Activated CD4-positive, alpha-beta T cell treated with anti-CD3 and anti-CD28 coated beads, Interleukin-2, amount 10 ng/mL, durations not matched to agents 7 days and 5 days (primary cell): ENCODE measurements at places on chromosomes 6 and 20. TPM values are rescaled to one million over a fixed set of nuclear protein-coding genes. Genes with fewer than 3 reads are reported as not detected.

VSTM2L gene
- not detected for total RNA-seq

EMILIN3 gene
- not detected for total RNA-seq

GNAS-AS1 gene
- total RNA-seq: 0.96 TPM

DUSP15 gene
- not detected for total RNA-seq

SLC32A1 gene
- total RNA-seq: not detected

CST11 gene
- total RNA-seq: not detected

FERMT1 gene
- not detected for total RNA-seq

PROKR2 gene
- not detected for total RNA-seq

OR2H2 gene
- not detected for total RNA-seq

- no peaks in the 10 kb centered on the region for H3K36me3 ChIP-seq
- H3K4me1 ChIP-seq: no peaks in the 10 kb centered on the region
- H3K27me3 ChIP-seq: no peaks in the 10 kb centered on the region
Measured at GRCh38 chr6:9200712-9201111, 765.4 kb upstream of the SLC35B3 start.

DNA sequence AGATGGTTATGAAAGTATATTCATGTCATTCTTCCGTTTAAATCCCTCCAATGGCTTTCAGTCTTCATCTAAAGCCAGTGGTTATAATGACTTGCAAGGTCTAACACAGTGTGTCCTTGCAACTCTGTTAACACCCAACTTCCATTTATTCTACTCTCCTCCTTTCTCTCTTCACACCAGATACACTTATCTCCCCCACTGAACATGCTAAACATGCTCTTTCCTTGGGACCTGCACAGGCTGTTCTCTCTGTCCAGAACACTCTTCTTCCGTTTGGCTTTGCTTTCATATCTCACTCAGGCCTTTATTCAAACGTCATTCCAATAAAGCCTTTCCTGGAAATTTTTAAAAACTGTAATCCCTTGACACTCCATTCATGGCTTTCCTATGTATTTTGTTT lies 91.5 kb downstream of the EPHA7 start:
- no peak overlapping the region for H3K27ac ChIP-seq
- no peaks in the 10 kb centered on the region for H3K36me3 ChIP-seq
- H3K27me3 ChIP-seq: no peaks in the 10 kb centered on the region
- no peaks in the 10 kb centered on the region for H3K4me1 ChIP-seq

- no peak overlapping the region for H3K4me3 ChIP-seq
- H3K36me3 ChIP-seq: no peaks in the 10 kb centered on the region
- H3K27me3 ChIP-seq: peaks cover 18% of the 10 kb centered on the region
- H3K4me1 ChIP-seq: no peaks in the 10 kb centered on the region
- no peak overlapping the region for H3K27ac ChIP-seq
Measured at GRCh38 chr20:23179766-23180403, 93.8 kb upstream of the CD93 start.

DNA sequence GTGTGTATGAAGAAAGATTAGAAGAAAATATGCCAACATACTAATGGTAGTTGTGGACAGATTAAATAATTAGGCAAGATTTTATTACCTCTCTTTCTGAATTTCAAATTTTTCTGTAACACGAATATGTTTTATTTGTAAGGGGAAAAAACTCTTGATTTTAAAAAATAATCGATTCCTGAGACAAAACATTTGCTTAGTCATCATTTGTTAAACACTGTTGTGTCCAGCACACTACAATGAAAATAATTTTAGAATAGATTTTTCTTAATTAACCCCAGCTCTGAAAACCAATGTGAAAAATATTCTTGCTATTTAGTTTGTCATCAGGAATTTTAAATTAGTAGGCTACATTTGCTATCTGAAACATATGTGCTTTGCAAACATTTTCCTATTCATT lies 253.0 kb downstream of the TRDN start:
- no peak overlapping the region for H3K4me3 ChIP-seq
- no peaks in the 10 kb centered on the region for H3K36me3 ChIP-seq
- no peak for DNase-seq
- no peaks in the 10 kb centered on the region for H3K4me1 ChIP-seq
- no peak overlapping the region for H3K27ac ChIP-seq
- H3K27me3 ChIP-seq: no peaks in the 10 kb centered on the region

DNA sequence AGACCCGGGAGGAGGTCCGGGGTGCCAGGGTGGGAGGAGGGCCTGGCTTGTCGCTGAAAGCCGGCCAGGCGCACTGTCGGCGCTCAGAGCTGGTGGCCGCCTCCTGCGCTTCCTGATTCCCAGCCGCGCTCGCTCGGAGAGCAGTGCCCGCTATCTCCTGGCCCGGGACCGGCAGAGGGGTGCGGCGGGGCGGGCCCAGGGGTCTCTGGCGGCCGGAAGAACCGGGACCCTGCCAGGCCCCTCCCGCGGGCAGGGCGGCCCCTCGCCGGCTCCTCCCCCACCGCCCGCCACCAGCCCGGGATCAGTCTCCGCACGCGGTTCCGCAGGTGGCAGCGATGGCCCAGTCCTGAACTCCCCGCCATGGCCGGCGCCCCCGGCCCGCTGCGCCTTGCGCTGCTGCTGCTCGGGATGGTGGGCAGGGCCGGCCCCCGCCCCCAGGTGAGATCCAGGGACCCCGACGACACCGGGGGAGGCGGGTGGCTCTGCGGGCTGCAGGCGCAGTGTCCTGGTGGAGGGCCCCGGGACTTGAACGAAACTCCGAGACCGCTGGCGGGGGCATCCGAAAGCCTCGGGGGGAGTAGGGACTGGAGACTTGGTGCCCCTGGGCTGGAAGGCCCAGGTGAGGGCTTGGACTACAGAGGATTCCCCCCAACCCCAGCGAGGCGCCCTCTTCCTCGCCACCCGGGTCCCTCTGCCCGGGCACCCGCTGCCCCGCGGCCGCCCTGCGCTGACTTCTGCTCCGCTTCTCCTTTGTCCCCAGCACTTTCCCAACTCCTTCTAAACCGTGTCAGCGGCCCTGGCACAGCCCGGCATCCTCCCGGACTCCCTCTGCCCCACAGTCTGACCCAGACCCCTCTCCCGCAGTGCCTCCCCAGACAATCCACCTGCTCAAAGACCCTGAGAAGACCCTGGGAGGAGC lies at the start of gene GLP1R:
GLP1R (plus strand) TSS at position 301 of the 919 bp plus-strand sequence; CDS start at position 361, 60 bp downstream.
- peak within 1 kb of the TSS; percentile 25 for H3K4me3 ChIP-seq
- peaks cover 38% of the 10 kb centered on the region for H3K27me3 ChIP-seq

DNA sequence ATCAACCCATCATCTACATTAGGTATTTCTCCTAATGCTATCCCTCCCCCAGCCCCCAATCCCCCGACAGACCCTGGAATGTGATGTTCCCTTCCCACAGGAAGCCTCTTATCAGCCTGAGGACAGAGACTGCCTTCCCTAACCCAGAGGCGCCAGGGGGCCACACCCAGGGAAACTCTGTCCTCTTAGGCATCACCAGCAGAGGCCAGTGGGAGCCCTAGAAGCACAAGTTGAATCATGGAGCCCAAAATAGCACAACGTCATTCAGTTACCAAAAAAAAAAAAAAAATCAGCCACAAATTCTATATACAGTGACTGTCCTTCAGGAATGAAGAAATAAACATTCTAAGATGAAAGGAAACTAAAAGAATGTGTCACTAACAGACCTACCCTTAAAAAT lies 625.7 kb downstream of the TFAP2A start:
- no peak for DNase-seq
- H3K4me1 ChIP-seq: no peaks in the 10 kb centered on the region
- no peaks in the 10 kb centered on the region for H3K27me3 ChIP-seq
- H3K27ac ChIP-seq: no peak overlapping the region
- no peak overlapping the region for H3K4me3 ChIP-seq
- no peaks in the 10 kb centered on the region for H3K36me3 ChIP-seq

DNA sequence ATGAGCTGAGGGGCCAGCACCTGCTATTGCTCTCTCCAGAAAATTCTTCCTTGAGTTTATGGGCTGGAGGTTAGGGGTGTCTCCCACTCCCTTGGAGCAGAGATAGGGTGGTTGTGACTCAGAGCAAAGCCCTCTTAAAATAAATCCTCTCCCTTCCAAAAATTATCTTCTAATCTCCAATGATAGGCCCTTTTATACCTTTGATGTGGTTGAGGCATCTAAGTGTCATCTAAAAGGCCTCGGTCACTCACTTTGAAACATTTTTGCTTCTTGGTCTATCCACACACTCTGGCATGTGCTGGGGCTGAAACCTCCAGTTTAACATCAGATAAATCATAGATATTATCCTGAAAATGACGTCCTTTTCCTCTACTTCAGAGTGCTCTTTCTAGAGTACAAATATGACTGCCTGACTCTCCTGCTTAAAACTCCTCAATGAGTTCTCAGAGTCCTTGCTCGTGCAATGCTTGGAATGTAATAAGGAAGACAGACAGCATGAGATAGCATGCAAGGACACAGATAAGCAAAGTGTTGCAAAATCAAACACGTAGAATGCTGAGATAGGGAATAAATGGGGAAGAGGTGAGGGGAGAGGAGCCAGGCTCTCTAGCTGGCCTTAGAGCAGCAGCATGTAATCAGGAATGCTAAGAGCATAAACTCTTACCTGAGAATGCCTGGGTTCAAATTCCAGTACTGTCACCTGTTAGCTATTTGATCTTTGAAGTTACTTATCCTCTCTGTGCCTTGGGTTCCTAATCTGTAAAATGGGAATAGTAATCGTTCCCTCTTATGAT lies 374.1 kb upstream of the CITED2 start:
- no peak for DNase-seq
- H3K27ac ChIP-seq: no peak overlapping the region
- no peaks in the 10 kb centered on the region for H3K36me3 ChIP-seq
- H3K27me3 ChIP-seq: peaks cover 7% of the 10 kb centered on the region
- H3K4me3 ChIP-seq: no peak overlapping the region

- DNase-seq: no peak
- H3K27ac ChIP-seq: no peak overlapping the region
- H3K4me3 ChIP-seq: no peak overlapping the region
- H3K4me1 ChIP-seq: peaks cover 6% of the 10 kb centered on the region
- no peaks in the 10 kb centered on the region for H3K36me3 ChIP-seq
Measured at GRCh38 chr20:2767768-2768631, 32.4 kb downstream of the CPXM1 start.

GRCh38 chr6:166558156-166559005 lies 28.1 kb downstream of the RAMACL start:
- H3K4me1 ChIP-seq: peaks cover 7% of the 10 kb centered on the region
- peaks cover 2% of the 10 kb centered on the region for H3K36me3 ChIP-seq
- H3K4me3 ChIP-seq: no peak overlapping the region
- no peaks in the 10 kb centered on the region for H3K27me3 ChIP-seq

GRCh38 chr6:18264219-18264922 lies at the start of gene DEK:
DEK (minus strand) TSS chr6:18264530; CDS start chr6:18263987, 543 bp downstream.
- H3K27me3 ChIP-seq: no peaks in the 10 kb centered on the region
- peaks cover 52% of the 10 kb centered on the region for H3K36me3 ChIP-seq
- peak; percentile 87 for DNase-seq
- H3K4me3 ChIP-seq: peak within 1 kb of the TSS; percentile 89
- H3K4me1 ChIP-seq: peaks cover 47% of the 10 kb centered on the region

DNA sequence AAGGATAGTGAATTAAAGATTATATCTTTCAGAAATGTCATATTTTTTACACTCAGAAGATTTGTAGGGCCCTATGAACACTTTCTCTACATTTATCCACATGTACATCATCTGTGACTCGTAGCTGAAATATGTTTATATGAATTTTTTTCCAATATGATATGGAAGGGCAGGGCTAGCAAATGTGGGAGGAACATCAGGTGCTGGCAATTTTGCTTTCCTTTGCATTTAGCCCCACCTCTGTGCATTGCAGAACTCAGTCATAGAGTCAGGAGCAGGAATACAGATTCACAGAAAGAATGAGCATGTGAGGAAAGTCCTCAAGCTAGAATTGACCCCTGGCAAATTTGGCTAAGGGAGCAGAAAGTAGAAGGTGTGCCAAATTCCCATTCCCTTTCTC lies 129.9 kb downstream of the CRYBG1 start:
- H3K27ac ChIP-seq: no peak overlapping the region
- DNase-seq: no peak
- no peaks in the 10 kb centered on the region for H3K36me3 ChIP-seq

DNA sequence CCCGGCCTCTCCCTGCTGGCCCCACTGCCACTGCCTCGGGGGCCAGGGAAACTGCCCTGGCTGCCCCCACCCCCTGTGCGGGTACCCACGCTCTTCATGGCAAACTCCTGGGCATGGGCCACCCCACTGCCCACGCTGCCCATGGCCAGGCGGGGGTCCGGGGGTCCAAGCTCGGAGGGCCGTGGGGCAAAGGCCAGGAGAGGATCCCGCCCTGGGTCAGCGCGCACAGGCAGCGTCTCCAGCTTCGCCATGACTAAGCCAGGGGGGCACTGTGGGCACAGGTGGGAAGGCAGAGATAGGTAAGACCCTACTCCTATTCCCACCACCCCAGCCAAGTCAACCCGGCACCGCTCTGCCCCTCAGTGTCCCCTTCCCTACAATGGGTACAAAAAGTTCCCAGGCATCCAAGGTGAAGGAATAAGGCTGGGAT lies 6.4 kb downstream of the LZTS3 start:
- no peak overlapping the region for H3K27ac ChIP-seq
- no peak for DNase-seq

DNA sequence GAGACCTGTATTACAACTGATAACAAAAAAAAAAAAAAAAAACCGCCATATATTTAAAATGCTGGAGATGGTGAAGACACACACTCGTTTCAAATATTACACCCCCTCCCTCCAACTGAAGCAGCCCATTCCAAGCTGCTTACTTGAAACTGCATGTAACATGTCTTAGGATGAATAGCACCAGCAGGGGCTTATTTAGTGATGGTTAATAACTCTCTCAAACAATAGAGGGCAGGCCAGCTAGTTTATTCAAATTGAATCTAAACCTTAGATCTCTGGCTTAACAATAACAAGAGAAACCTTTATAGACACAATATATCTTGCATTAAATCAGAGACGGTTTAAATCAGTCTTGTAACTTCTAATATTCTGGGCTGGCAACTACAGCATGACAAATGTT lies 9.3 kb upstream of the JPH2 start:
- no peak overlapping the region for H3K27ac ChIP-seq
- DNase-seq: no peak
- peaks cover 32% of the 10 kb centered on the region for H3K4me1 ChIP-seq
- peaks cover 44% of the 10 kb centered on the region for H3K36me3 ChIP-seq
- H3K4me3 ChIP-seq: no peak overlapping the region

GRCh38 chr20:38065764-38066375 lies 32.3 kb downstream of the RPRD1B start:
- H3K27ac ChIP-seq: no peak overlapping the region
- no peak for DNase-seq
- peaks cover 48% of the 10 kb centered on the region for H3K36me3 ChIP-seq
- no peak overlapping the region for H3K4me3 ChIP-seq

DNA sequence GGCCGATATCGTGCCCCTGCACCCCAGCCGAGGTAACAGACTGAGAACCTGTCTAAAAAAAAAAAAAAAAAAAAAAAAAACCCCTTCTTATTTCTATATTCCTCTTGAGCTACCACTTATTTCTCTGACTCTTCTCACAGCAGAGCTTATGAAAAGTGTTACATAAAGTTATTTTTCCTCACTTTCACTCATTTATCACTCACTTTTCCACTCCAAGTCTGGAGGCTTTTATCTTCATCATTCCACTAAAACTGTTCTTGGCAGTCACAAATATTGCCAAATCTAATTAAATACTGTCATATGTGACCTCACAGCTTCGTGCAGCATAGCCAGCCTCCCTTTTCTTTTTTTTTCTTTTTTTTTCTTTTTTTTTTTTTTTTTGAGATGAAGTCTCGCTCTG lies 131.2 kb downstream of the KLHL32 start:
- no peak overlapping the region for H3K27ac ChIP-seq
- peaks cover 4% of the 10 kb centered on the region for H3K27me3 ChIP-seq
- no peak overlapping the region for H3K4me3 ChIP-seq
- no peaks in the 10 kb centered on the region for H3K4me1 ChIP-seq
- no peaks in the 10 kb centered on the region for H3K36me3 ChIP-seq

- DNase-seq: peak; percentile 17
- peak overlapping the region; percentile 58 for H3K27ac ChIP-seq
- peaks cover 5% of the 10 kb centered on the region for H3K36me3 ChIP-seq
- no peak overlapping the region for H3K4me3 ChIP-seq
- peaks cover 27% of the 10 kb centered on the region for H3K4me1 ChIP-seq
Measured at GRCh38 chr20:53070706-53071392, 98.7 kb downstream of the TSHZ2 start.
